Astrocyte of the cerebellum (primary cell): ENCODE measurements at places on chromosomes 16 and 17.

DNA sequence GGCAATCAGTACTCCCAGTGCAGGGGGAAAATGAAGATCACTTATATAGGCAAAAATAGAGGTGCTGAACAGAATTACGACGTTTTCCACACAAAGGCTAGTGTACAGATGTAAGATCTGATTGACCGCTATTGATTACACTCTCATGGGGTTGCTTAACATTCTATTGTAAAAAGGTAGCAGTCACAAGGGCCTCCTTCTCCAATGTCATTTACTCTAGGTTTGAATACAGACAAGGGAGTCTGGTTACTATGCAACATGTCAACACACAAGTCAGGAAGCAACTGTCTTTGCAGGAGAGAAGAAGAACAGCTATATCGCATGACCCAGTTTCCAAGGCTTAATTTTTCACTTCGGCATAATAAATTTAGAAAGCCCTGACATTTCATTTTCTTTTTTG is 7.9 kb downstream of the KRT37 start:
- DNase-seq: no peak

GRCh38 chr17:43891851-43892646 is 15.3 kb downstream of the MPP2 start:
- no peak for DNase-seq

- DNase-seq: no peak
Observed at GRCh38 chr16:55039931-55040330, 109.3 kb downstream of the IRX5 start.

GRCh38 chr17:49978501-49978900 is 9.5 kb downstream of the DLX4 start:
- DNase-seq: no peak

- no peak for DNase-seq
Observed at GRCh38 chr16:15732416-15732815, 82.4 kb downstream of the NDE1 start.

DNA sequence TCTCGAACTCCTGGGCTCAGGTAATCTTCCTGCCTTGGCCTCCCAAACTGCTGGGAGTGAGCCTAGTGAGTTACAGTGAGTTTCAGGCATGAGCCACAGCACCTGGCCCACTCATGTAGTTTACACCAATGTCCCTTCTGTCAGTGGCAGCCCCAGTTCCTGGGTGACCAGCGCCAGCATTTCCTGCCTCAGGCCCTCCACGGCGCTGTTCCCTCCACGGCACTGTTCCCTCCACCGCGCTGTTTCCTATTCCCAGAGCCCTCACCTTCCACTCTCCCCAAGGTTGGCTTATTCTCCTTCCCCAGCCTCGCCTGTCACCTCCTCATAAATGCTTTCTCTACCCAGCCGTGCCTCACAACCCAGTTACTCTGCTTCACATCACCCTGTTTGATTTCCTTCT is 32.6 kb downstream of the ITGAE start:
- DNase-seq: no peak

DNA sequence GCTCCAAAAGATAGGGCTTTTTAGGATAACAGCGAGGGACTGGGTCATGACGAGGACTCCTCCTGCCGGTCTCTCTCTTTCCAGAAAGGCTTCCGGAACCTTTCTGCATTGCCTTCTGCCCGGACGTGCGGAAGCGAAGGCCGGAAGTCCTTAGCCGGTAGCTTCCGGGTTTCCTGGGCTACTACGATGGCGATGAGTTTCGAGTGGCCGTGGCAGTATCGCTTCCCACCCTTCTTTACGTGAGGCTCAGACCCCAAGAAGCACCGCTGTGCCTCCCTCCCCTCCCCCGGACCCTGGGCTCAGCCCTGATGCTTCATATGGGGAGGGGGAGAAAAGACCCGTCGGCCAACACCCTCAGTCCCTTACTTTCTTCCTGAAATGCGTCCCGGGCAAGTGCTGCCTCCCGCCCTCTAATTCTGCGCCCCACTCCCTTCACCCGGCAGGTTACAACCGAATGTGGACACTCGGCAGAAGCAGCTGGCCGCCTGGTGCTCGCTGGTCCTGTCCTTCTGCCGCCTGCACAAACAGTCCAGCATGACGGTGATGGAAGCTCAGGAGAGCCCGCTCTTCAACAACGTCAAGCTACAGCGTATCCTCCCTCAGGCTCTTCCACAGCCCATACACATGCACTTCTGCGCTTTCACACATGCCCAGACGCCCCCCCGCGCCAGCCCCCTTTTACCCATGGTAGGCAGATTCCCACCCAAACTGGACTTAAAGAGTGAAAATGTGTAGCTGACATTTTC is at the start of gene VPS25:
TSS of gene VPS25 (plus strand) at position 160 of the 746 bp plus-strand sequence. CDS start at position 187, 27 bp downstream.
- DNase-seq: peak; percentile 43

- no peak for DNase-seq
Observed at GRCh38 chr17:9380361-9380760, 195.3 kb downstream of the STX8 start.

- DNase-seq: no peak
Observed at GRCh38 chr16:12459391-12460063, 344.2 kb downstream of the CPPED1 start.
